ENCODE measurements at places on chromosomes 1 and 21. TPM values are rescaled to one million over a fixed set of nuclear protein-coding genes. Genes with fewer than 3 reads are reported as not detected.

Gene TEX38
- not detected for total RNA-seq

Gene PSRC1
- total RNA-seq: 6.7 TPM

Gene EFNA1
- total RNA-seq: 49.9 TPM

Gene FCRL6
- total RNA-seq: 0.55 TPM

Gene PRKAA2
- total RNA-seq: 8.9 TPM

Gene NOS1AP
- total RNA-seq: 8.5 TPM

Gene MPL
- not detected for total RNA-seq

Gene GIPC2
- total RNA-seq: 14.2 TPM

Gene PRDM16
- not detected for total RNA-seq

Gene RNU1-2
- total RNA-seq: under 0.01 TPM

Gene RNF115
- 10.6 TPM for total RNA-seq

Gene STIL
- total RNA-seq: 6.4 TPM

Gene MPZ
- total RNA-seq: 1.6 TPM

Gene GJA8
- total RNA-seq: not detected

Gene C1orf167
- total RNA-seq: 0.48 TPM

Gene CD53
- 71.6 TPM for total RNA-seq

Gene TCHHL1
- not detected for total RNA-seq

Gene CRNN
- not detected for total RNA-seq

Gene S100A1
- total RNA-seq: 4.4 TPM

Gene HS2ST1
- total RNA-seq: 3.8 TPM

Gene CLSTN1
- total RNA-seq: 140 TPM

Gene PHLDA3
- total RNA-seq: 19.4 TPM

Gene ACAP3
- total RNA-seq: 52.4 TPM

Gene FABP3
- not detected for total RNA-seq

Gene SIM2
- total RNA-seq: not detected

Gene UBE2U
- not detected for total RNA-seq

Gene GCSAML
- total RNA-seq: 0.20 TPM

Gene TNFSF4
- total RNA-seq: 1.6 TPM

Gene KIF14
- 0.64 TPM for total RNA-seq

Gene OR2G6
- total RNA-seq: not detected

Gene ARHGEF2
- 153 TPM for total RNA-seq
